Uterus (tissue), 4 donors: ENCODE measurements at places on chromosomes 3 and 15. TPM values are rescaled to one million over a fixed set of nuclear protein-coding genes. Genes with fewer than 3 reads are reported as not detected.

Gene CD200R1L
- not detected for total RNA-seq

Gene SECISBP2L
- total RNA-seq = 73.9 TPM

- no peaks in the 10 kb centered on the region for H3K27me3 ChIP-seq
- H3K4me1 ChIP-seq = no peaks in the 10 kb centered on the region
- no peak overlapping the region for H3K27ac ChIP-seq
- DNase-seq = no peak
- no peak overlapping the region for H3K4me3 ChIP-seq
Observed at GRCh38 chr15:48501208-48501607, 144.3 kb downstream of the FBN1 start.

DNA sequence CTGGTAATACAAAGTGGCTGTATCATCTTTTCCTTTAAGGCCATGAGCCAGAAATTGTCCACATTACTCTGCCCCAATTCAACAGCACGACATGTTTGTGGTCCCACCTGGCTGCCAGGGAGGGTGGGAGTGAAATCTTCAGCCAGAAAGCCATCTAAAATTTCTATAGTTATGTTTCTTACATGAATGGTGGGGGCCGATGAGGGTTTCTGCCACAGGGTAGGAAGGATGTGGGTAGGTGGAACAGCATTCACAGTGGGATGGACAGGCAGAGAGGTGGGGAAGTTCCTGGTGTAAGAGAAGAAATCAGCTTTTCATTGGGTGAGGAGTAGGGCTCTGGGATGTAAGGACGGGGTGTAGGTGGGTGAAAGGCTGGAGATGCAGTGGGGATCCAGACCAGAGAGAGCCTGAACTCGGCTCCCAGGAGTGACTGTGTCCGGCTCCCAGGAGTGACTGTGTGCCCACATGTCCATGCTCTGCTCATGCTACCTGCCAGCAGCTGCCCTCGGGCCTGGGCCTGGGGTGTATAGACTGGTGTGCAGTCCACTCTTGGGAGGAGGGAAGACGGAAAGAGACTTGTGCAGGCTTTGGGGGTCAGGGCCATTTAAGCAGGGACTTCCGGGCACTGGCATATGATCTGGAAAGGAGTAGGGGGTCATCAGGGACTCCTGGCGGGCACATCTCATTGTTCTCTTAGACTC lies 3.8 kb upstream of the FBLN2 start:
- H3K27me3 ChIP-seq = no peaks in the 10 kb centered on the region
- H3K4me1 ChIP-seq = no peaks in the 10 kb centered on the region
- DNase-seq = no peak
- no peak overlapping the region for H3K27ac ChIP-seq
- H3K4me3 ChIP-seq = no peak overlapping the region
- H3K36me3 ChIP-seq = no peaks in the 10 kb centered on the region
